ENCODE measurements at places on chromosomes 3 and 15.

DNA sequence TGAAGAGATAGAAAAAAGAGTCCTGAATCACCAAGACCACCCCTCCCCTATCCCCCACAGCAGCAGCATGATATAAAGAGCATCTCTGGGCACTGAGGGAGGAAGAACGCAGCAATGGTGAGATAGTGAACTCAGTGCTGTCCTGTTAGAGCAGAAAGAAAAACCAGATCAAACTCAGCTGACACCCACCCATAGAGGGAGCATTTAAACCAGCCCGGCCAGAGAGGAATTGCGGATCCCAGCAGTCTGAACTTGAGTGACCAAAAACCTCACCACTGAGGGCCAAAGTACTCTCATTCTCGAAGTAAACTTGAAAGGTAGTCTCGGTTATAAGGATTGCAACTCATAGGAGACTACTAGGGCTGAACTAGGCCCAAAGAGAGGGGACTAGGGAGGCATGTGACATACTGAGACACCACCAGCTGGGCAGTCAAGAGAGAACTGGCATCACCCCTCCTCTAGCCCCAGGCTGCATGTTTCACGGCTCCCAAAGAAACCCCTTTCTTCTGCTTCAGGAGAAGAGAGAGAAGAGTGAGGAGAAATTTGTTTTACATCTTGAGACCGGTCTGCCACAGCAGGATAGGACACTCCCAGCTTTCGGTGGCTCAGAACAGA, 39.2 kb upstream of the TGFBR2 start:
- no peak overlapping the region for H3K27ac ChIP-seq
- DNase-seq = no peak
- no peak overlapping the region for H3K4me3 ChIP-seq
- H3K27me3 ChIP-seq = no peaks in the 10 kb centered on the region
- no peaks in the 10 kb centered on the region for H3K4me1 ChIP-seq
- H3K36me3 ChIP-seq = no peaks in the 10 kb centered on the region

DNA sequence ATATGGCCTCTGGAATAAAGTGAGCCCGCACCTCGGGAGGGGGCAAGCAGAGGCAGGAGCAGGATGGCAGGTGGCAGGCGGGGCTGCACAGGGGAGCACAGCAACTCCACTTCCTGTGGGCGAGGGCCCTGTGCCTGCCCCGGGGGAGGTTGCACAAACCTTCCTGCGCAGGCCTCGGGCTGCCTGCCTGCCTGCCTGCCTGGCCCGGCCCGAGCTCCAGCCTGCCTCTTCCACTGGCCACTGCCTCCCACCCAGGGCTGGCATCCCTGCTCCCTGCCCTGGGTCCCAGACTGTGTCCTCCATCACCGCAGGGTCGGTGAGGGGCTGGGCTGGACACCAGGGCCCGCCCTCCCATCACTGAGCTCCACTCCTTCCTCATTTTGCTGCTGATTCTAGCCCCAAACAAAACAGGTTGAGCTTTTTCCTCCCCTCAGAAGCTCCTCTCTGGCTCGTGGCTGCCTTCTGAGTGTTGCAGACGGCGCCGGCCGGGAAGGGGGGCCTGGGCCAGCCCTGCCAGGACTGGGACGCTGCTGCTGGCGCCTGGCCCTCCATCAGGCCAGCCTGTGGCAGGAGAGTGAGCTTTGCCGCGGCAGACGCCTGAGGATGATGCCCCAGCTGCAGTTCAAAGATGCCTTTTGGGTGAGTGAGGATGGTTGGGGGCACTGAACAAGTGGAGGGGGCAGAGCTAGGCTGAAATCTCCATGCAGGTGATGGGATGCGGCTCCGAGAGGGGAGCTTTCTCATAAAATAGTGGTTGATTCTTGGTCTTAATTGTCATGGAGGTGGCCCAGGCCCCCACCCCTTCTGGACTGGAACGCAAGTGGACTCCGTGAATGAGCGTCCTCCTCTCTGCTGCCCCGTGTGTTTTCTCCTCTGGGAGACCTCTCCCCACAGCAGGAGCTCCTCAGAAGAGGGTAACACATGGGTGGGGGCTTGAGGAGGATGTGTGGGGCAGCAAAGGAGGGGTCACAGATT, at the start of gene PSTPIP1:
Gene PSTPIP1, plus strand, starts transcription at position 156 of the 975 bp plus-strand sequence. Its CDS starts 448 bp downstream, at position 604.
- no peaks in the 10 kb centered on the region for H3K27me3 ChIP-seq
- H3K36me3 ChIP-seq = no peaks in the 10 kb centered on the region
- peak; percentile 68 for DNase-seq
- H3K4me1 ChIP-seq = peaks cover 39% of the 10 kb centered on the region
- H3K27ac ChIP-seq = peak within 1 kb of the TSS; percentile 77

DNA sequence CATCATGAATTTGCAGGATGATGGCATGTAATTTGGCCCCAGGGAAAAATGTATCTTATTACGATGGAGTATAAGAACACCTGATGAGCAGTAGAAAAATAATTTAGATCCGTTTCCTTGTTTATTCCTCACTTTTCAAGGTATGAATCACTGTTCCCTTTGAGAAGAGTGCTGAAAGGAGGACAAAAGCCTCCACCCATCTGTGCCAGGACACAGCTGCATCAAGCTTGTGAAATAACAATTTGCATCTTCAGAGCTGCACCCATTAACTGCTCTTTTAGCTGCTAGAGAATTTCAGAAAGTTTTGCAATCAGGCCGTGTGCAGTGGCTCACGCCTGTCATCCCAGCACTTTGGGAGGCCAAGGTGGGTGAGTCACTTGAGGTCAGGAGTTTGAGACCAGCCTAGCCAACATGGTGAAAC, 9.6 kb downstream of the CLDND1 start:
- H3K4me1 ChIP-seq = no peaks in the 10 kb centered on the region
- no peak overlapping the region for H3K27ac ChIP-seq
- DNase-seq = no peak
- H3K36me3 ChIP-seq = peaks cover 36% of the 10 kb centered on the region

- peaks cover 72% of the 10 kb centered on the region for H3K4me1 ChIP-seq
- DNase-seq = peak; percentile 92
- peaks cover 59% of the 10 kb centered on the region for H3K36me3 ChIP-seq
- peak overlapping the region; percentile 78 for H3K4me3 ChIP-seq
- no peaks in the 10 kb centered on the region for H3K27me3 ChIP-seq
Measured at GRCh38 chr3:52052831-52053306, 3.5 kb downstream of the DUSP7 start.

DNA sequence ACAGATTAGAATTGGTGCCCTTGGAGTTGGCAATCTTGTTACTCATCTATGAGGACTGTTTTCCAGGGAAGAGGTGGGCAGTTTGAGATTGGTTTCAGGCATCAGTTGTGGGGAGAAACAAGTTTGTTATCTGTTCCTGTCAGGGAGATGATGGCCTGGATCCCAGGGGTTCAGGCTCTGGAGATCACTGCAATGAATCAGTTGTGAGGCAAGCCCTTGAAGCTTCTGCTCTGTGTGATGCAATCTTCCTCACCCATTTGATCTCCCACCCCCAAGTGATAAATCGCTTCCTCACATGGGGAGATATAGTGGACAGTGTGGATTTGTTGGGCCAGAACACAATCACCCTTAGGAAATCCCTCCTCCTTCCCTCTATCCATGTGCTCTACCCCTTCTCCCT, 276.6 kb upstream of the LRTM1 start:
- no peak for DNase-seq
- no peaks in the 10 kb centered on the region for H3K36me3 ChIP-seq
- H3K27ac ChIP-seq = no peak overlapping the region
- no peaks in the 10 kb centered on the region for H3K27me3 ChIP-seq
- no peaks in the 10 kb centered on the region for H3K4me1 ChIP-seq

DNA sequence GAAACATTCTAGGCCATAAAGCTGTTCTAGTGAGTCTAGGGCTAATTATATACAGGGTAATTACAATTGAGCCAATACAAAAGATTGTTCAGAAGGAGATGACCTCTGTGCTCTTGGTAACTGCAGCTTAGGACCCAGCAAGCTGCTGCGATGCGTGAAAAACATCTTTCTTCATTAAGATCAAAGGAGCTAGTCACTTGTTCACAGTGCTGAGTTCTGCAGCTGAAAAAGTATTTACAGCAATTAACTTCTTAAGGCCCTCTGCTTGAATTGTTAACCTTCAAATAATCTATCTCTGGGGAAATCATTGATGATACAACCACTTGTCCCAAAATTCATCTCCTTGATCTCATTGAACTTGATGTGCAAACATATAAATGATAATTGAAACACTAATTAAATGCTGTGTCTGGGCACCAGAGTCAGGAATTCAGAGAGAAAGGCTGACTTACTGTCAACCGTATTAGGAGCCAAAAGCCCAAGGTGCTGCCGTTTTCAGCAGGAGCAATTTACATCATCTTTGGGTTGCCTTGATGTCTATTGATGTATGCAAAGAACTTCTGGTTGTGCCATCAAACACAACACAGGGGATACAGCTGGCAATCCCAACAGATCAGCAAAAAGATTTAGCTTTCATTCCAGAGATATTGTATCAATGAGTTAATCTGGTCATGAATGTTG, 213.0 kb downstream of the NECTIN3 start:
- H3K4me1 ChIP-seq = no peaks in the 10 kb centered on the region
- no peaks in the 10 kb centered on the region for H3K27me3 ChIP-seq
- DNase-seq = no peak

Measured in lower lobe of right lung (tissue), 2 donors.